Tracheal epithelial cell (primary cell): ENCODE measurements at places on chromosomes 11 and 22. TPM values are rescaled to one million over a fixed set of nuclear protein-coding genes. Genes with fewer than 3 reads are reported as not detected.

The BEST1 gene
- total RNA-seq: 1.5 and 1.7 TPM in 2 replicates

The HBE1 gene
- total RNA-seq: not detected in 2 replicates

The PKNOX2 gene
- total RNA-seq: not detected in 2 replicates

The C11orf65 gene
- total RNA-seq: 0.43 and 1.2 TPM in 2 replicates

The CDCA5 gene
- total RNA-seq: 0.43 and 1.7 TPM in 2 replicates

The HPX gene
- 0.85 TPM in 1 of 2 replicates, not detected in the other for total RNA-seq

The BTBD10 gene
- total RNA-seq: 107 and 130 TPM in 2 replicates

The CLMP gene
- total RNA-seq: 28.2 and 34.1 TPM in 2 replicates

The ARHGAP8 gene
- total RNA-seq: 21.3 and 28.2 TPM in 2 replicates

The B3GAT1 gene
- total RNA-seq: not detected in 2 replicates

The PAX6 gene
- total RNA-seq: 0.96 TPM in 1 of 2 replicates, not detected in the other

The CHADL gene
- total RNA-seq: 1.4 and 3.8 TPM in 2 replicates

The OR5T2 gene
- not detected in 2 replicates for total RNA-seq

The SNX32 gene
- 0.24 and 0.43 TPM in 2 replicates for total RNA-seq

The WBP2NL gene
- under 0.01 TPM in 1 of 2 replicates, not detected in the other for total RNA-seq

The DENND6B gene
- 0.96 and 1.7 TPM in 2 replicates for total RNA-seq

The PATE4 gene
- total RNA-seq: not detected in 2 replicates
